ENCODE measurements at places on chromosomes 2 and 18.

- DNase-seq: no peak
Observed at GRCh38 chr2:44542520-44542919, 180.8 kb downstream of the CAMKMT start.

DNA sequence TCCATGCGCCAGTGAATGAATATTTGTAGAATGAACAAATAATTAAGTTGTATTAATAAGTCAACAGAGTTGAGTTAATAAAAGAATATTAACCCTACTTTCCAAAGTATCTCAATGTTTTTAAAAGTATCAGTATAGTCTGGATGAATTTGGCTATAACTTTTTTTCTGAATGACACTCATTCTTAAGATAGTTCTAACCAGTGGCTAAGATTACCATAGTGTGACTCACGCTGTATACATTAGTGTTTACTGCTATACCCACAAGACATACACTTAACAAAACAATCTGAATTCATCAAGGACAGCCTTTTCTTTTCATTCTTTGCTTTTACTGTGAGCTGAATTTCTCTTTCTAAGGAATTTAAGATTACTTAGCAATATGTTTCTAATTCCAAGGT lies 77.0 kb upstream of the PDE1A start:
- no peak for DNase-seq

- no peak for DNase-seq
Observed at GRCh38 chr2:177547122-177547521, 154.5 kb downstream of the AGPS start.

DNA sequence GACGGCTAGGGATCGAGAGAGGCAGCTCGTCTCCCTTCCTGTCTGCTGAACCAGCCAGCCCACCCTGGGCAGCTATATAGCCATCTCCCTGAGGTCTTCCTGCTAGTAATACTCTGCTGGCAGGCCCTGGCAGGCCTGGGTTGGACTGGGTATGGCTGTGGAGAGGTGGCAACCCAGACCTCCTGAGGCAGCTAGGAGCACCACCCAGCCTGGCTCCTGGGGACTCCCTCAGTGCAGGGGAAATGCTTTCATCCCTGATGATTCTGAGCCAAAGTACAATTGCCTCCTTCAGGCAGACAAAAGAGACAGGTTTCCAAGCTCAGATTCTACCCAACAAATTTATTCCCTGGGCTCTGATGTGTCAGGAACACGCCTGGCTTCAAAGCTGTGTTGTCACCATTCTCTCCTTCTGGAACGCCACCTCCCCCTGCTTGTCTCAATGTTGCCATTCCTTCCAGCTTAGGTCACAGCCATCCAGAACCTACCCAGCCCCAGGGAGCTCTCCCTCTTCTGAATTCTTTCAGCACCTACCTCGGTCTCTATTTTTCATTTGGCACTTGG lies 4.7 kb upstream of the DNAJB2 start:
- DNase-seq: no peak

- no peak for DNase-seq
Observed at GRCh38 chr2:33304032-33304864, 172.2 kb upstream of the RASGRP3 start.

DNA sequence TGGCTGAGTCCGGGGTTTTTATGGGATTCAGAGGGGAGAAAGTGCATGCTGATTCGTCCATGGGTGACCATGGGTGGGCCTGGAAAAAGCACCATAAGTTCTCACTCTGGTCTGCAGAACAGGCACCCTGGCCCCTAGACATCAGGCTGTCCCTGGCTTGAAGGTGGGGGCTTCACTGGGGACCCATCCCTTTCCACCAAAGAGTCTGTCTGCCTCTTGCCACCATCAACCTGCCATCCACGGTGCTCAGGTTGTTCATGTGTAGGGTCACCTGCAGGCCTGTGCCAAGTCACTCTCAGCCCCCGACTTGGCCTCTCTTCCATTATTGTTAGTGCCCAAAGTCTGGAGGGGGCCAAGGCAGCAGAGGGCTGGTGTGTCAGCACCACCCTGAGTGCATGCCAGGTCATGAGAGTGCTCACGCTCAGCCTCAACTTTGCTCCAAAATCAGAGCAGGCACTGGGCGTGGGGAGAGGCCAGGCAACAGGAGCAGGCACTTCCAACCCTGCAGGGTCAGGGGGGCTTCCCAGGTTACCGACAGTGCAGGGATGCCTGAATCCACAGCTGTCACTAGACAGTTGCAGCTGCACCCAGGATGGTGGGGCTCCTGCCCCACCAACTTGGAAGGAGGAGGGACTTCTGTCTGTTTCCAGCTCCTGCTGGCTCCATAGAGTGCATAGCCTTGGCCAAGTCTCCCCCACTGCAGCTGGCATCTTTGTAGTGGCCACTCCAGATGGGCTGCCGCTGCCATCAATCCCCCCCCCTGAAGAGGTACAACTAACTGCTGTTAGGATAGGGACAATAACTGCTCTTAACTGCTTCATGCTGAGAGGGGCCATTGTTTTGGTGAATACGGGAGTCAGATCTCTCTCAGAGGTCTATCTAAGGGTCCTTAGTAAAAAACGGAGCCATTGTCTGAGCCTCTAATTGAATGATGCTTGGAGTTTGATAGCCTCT lies 209.3 kb downstream of the AKAIN1 start:
- no peak for DNase-seq

DNA sequence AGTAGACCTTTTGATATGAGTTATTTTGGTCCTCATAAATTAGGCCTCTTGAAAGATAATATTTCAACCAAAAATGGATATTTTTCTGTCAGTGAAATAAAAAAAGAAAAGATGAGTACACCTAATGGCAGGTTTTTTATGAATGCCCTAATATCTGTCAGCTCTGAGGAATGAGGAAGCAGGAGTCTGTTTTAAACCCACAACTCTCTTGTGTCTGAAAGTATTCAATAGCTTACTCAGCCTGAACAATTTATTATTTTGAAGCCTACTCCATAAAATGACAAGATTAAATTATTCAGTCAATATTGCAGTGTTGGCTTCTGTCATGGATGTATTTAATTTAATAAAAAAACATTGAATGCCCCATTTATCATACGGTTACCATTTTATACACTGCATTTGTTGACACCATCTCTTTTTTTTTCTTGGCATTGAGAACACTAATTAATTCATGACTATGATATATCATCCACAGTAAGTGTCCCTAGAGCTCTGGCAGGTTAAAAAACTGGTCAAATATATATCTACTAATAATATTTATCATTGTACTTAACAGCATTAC lies 548.2 kb downstream of the CBLN2 start:
- DNase-seq: no peak

DNA sequence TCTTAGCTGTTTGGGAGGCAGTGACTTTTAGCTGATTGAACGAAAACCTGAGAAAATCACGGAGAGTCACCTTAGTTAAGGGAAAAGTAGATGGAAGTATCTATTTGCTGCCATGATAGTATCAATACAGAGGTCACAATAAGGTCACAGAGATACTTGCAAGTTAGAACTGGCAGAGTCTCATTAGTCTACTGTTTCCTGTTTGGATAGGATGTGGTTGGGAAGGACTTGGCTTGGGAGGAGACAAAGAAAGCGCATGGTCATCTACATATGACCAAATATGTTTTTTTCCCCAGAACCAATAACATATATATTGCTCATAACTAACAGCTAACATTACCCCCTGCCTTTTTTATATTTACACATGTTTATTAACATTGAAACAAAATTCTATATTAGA lies 78.4 kb upstream of the AQP4 start:
- no peak for DNase-seq

- DNase-seq: no peak
Observed at GRCh38 chr2:25328152-25329085, 13.3 kb downstream of the DNMT3A start.

GRCh38 chr2:171547720-171548119 lies 25.4 kb downstream of the CYBRD1 start:
- DNase-seq: no peak

DNA sequence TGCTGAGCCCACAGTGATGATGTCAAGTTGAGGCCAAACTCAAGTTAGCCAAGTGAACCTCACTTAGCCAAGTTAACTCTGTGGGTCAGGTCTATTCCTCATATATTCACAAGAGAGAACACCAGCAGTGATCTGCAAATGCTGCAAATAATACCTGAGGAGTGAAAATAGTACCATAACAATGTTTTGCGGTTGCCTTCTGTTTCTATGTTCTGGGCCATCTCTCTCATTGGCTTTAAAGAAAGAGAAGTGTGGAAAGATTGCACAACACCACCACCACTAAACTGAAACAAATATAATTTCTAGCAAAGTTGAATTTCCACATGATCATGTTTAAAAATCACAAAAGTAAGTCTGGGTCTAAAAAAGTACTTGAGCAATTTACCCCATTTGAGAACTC lies 211.1 kb upstream of the GALNT5 start:
- no peak for DNase-seq

GRCh38 chr2:20168048-20168726 lies 56.7 kb downstream of the SDC1 start:
- DNase-seq: no peak

DNA sequence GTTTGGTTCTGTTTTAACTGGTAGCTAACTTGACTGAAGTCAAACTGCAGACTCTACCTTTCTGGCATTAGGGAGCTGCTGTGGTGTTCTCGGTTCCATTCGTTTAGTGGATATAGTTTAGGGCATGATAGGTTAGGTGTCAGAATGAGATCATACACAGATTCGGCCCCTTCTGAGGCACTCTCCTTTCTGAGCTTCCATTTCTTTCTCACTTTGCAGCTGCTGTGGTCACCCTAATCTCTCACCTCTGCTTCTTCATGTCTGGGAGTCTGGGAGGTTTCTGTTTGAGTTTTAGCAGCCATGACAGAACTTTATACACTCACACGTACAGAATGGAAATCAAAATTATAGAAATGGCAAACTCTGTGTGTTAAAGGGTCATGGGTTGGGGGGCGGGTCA lies 122.8 kb downstream of the ATP9B start:
- DNase-seq: no peak

DNA sequence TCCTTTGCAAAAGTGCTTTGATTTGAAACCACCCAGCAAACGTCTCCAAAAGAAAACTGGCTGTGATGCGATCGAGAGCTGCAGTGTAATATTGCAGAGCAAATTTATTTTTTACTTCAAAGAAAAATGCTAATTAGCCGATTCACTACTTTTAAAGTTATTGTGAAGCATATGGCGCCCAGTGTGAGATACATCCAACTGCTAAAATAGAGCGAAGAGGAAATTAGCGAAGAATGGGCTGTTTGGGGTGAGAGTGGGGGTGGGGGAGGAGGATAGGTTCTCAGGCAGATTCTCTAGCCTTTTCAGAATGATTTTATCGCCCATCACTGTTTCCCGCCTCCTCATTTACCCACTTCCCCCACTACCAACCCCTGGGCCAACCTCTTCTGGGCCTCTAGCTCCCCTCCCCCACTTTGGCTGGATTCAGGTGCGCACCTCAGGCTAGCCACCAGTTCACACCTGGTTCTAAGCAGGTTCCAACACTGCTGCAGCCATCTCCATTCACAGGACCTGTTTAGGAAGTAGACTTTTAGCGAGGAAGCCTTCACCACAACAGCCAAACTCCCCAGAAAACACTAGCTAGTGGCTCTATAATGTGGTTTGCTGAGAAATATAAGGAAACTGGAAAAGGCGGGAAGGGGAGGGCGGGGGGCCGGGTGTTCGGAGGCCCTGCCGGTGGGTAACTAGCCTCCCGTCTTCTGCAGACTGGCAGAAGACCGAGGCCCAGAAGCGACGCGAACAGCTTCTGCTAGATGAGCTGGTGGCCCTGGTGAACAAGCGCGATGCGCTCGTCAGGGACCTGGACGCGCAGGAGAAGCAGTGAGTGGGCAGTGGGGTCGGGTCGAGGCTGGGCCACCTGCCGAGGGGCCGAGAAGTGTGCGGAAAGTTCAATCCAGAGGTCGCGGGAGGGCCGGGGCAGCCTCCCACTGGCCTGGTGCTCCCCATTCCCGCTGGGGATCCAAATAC lies 6.0 kb upstream of the OTX1 start:
- no peak for DNase-seq

- DNase-seq: no peak
Observed at GRCh38 chr2:60484133-60484645, 69.3 kb downstream of the BCL11A start.

GRCh38 chr2:108287169-108287568 lies 1.5 kb upstream of the SULT1C2 start:
- DNase-seq: no peak

- DNase-seq: no peak
Observed at GRCh38 chr2:55268288-55268906, 634 bp downstream of the MTIF2 start.
